H9 (cell line): ENCODE measurements at places on chromosomes 2 and 18.

GRCh38 chr18:80129672-80130367 is 20.8 kb downstream of the ADNP2 start:
- no peaks in the 10 kb centered on the region for H3K27me3 ChIP-seq
- H3K4me1 ChIP-seq, result peaks cover 5% of the 10 kb centered on the region; the same call in 1 of the 2 replicates
- H3K36me3 ChIP-seq, result peaks cover 54% of the 10 kb centered on the region
- no peak overlapping the region for H3K4me3 ChIP-seq
- DNase-seq, result no peak
- no peak overlapping the region for H3K27ac ChIP-seq

- H3K4me1 ChIP-seq, result peaks cover 2% of the 10 kb centered on the region
- H3K4me3 ChIP-seq, result no peak overlapping the region
- DNase-seq, result peak; percentile 17
- H3K36me3 ChIP-seq, result no peaks in the 10 kb centered on the region; the same call in 2 of the 3 replicates
- H3K27ac ChIP-seq, result no peak overlapping the region
Observed at GRCh38 chr2:230895536-230896345, 29.3 kb downstream of the GPR55 start.

DNA sequence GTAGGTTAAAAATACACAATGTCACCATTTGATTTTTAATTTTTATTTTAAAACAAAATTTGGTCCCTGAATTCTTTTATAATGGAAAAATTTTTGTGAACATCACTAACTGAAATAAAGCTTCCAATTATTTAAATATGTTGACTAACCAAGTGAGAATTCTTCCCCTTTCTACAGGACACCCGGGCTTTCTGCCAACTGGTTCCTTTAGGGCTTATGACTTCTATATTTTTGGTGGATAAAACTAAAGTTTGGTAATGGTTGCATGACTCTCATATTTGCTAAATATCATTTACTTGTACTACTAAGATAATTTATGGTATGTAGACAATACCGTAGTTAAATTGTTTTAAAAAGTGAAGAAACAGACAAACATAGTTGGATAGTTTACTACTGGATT is 291.0 kb upstream of the DOK6 start:
- no peaks in the 10 kb centered on the region for H3K27me3 ChIP-seq
- no peaks in the 10 kb centered on the region for H3K4me1 ChIP-seq
- H3K4me3 ChIP-seq, result no peak overlapping the region
- no peaks in the 10 kb centered on the region for H3K36me3 ChIP-seq
- no peak overlapping the region for H3K27ac ChIP-seq
- no peak for DNase-seq

DNA sequence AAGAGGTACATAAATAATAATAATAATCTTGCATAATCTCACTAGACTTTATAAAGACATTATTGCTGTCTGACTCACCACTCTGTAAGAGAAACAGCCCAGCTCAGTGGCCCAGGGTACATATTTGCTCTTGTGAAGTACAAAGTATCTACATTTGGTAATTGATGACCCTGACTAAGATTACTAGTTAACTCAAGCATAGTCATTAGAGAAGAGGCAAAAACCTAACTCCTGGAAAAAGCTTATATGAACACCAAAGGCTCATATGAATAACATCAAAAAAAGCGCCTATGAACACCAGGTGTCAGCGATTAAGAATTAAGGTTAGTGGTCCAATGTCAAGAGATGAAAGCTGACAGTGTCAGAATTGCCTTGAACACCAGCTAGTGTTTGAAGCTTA is 38.4 kb downstream of the RAD51AP2 start:
- no peak for DNase-seq
- no peak overlapping the region for H3K27ac ChIP-seq
- H3K36me3 ChIP-seq, result no peaks in the 10 kb centered on the region
- no peak overlapping the region for H3K4me3 ChIP-seq
- H3K27me3 ChIP-seq, result no peaks in the 10 kb centered on the region
- H3K4me1 ChIP-seq, result peaks cover 5% of the 10 kb centered on the region; the same call in 1 of the 2 replicates
